ENCODE measurements at places on chromosomes 3 and 15. TPM values are rescaled to one million over a fixed set of nuclear protein-coding genes. Genes with fewer than 3 reads are reported as not detected.
A peak's percentile ranks its signal among the peaks of the same experiment; 100 is the strongest.

IFT122 gene
- 27.2 TPM for total RNA-seq

- DNase-seq: peak; percentile 38
Measured at GRCh38 chr3:187291512-187292132, at the start of gene MASP1. MASP1 (minus strand) TSS chr3:187291737; CDS start chr3:187291632, 105 bp downstream.

- DNase-seq: peak; percentile 54
Measured at GRCh38 chr3:196837819-196838420, 29.8 kb upstream of the SENP5 start.

- DNase-seq: no peak
Measured at GRCh38 chr3:19668163-19668562, 265.9 kb downstream of the EFHB start.

PLA2G4E gene
- total RNA-seq: not detected

DNA sequence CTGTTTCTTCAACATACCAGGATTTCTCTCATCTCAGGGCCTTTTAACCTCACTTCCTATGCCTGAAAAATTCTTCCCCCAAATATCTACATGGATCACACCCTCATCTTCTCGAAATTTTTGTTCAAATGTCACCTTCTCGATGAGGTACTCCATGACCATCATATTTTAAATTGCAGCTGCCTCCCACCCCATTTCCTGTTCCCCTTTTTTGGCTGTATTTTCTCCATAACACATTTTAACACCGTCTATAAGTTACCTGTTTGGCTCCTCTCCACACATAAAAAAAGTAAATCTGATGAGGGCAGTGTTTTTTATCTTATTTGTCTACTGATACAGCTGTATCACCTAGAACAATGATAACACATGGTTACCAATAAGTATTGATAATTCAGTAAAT is 20.7 kb upstream of the ZBED2 start:
- DNase-seq: no peak

SENP8 gene
- 3.1 TPM for total RNA-seq

MRPL46 gene
- 16.4 TPM for total RNA-seq

CLEC3B gene
- 1.9 TPM for total RNA-seq

B2M gene
- total RNA-seq: 895 TPM

GRCh38 chr3:59549962-59550361 is 500.1 kb upstream of the CFAP20DC start:
- DNase-seq: no peak

CLK3 gene
- total RNA-seq: 114 TPM

Data from IMR-90 (cell line).